Right hindlimb (tissue), 1 donor: ENCODE measurements at places on chromosomes 6 and 20.
A peak's percentile ranks its signal among the peaks of the same experiment; 100 is the strongest.

DNA sequence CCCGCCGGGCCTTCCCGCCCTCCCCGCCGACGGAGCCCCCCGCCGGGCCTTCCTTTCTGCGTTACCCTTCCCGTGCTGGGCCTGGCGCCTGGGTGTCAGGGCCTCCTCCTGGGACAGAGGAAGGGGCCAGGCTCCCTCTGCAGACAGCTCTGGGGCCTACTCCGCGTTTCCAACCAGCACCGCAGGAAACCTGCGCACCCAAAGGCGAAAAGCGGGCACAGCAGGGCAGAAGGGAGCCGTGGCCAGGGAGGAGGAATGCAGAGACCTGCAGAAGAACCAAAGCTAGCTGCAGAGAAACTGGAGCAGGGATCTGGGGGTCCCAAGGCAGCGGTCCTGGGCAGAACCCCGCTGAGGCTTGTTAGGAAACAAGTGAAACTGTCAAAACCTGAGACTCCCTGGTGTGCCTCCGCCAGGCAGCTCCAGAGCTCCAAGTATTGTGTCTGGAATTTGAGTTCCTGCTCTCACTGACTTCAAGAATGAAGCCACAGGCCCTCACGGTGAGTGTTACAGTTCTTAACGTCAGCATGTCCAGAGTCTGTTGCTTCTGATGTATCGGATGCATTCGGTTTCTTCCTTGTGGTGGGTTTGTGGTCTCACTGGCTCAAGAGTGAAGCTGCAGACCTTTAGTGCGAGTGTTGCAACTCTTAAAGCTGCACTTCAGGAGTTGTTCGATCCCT, 33.3 kb downstream of the IRF4 start:
- no peak for DNase-seq

- DNase-seq, result no peak
Observed at GRCh38 chr6:140537211-140537610, 1162.8 kb upstream of the CITED2 start.

- DNase-seq, result no peak
Observed at GRCh38 chr6:11632231-11632630, 94.7 kb downstream of the TMEM170B start.

- DNase-seq, result no peak
Observed at GRCh38 chr20:23007886-23008655, 27.0 kb upstream of the SSTR4 start.

DNA sequence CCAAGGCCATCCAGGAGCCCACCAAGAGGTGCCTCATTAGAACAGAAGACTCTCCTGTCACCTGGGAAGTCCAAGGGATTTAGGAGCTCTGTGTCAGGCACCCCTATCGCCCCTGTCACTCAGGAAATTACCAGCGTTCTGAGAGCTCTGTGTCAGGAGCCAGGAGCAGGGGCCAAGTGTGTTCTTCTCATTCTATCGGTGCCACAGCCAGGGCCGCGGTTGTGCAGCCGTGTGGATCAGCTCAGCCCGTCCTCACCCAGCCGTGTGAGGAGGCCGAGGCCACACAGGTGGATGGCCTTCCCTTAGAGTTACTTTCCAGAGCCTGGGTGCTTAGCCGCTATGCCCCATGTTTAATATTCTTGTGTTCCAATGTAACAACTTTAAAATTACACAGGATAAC, 9.8 kb downstream of the MTG2 start:
- DNase-seq, result no peak

DNA sequence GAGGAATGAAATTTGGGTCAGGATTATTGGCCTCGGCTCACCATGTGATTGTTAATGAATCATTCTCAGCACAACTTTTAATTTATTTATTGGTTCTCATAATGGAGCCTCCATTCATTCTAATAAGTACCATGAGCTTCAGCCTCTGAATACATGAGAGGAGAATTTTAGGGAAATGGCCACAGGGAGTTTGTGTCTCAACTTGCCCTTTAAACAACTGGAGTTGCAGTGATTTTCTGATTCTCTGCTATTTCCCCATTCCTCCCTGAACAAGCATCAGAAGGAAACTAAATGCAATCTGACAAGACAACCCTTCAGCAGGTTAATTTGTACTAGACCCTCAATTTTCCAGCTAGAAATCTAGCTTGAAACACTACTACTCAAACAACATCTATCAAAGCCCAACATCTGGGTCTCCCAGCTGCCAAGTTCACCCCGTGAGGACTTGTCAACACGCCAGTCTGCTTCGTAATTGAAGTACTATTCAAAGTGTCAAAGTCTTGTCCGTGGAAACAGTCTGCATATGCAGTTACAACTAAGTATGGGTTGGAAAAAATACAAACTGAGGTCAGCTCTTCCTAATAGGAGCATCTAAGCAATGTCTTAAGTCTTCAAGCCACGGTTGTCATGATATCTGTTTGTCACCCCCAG, 235.4 kb downstream of the CDH4 start:
- no peak for DNase-seq

- no peak for DNase-seq
Observed at GRCh38 chr6:53240761-53241160, 92.1 kb upstream of the GCM1 start.

GRCh38 chr6:43773050-43773979, 3.3 kb downstream of the VEGFA start:
- DNase-seq, result peak; percentile 27

DNA sequence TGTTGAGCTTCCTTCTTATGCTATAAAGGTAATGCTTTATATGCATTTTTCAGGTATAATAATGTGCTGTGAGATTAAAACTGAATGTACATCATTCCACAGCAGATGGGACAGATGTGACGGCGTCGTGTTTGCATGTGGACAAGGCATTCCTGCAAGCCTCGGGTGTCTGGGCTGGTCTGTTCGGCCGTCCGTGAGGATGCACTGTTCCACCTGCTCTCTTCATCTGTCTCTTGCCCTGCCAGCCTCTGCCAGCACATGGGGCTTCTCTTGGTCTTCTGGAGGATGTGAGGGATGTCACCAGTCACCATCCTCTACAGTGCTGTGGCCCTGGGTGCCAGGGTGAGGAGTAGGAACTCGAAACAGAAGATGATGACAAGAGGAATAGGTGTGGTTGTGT, 223.2 kb downstream of the ERMARD start:
- no peak for DNase-seq

DNA sequence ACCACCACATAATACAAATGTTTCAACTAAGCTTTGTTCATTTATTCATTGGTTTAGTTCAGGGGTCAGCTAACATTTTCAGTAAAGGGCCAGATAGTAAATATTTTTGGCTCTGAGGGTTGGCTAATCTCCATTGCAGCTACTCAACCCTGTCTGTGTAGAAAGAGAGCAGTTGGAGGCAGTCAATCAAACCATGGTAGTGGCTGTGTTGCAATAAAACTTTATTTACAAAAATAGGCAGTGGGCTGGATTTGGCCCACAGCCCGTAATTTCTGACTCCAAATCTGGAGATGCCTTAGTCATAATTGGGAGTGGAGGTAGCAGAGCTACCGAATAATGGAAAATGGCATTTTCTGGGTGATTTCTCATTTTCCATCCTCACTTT, 242.5 kb upstream of the ZFP64 start:
- no peak for DNase-seq

- DNase-seq, result no peak
Observed at GRCh38 chr6:17103715-17104114, 1.9 kb downstream of the STMND1 start.

DNA sequence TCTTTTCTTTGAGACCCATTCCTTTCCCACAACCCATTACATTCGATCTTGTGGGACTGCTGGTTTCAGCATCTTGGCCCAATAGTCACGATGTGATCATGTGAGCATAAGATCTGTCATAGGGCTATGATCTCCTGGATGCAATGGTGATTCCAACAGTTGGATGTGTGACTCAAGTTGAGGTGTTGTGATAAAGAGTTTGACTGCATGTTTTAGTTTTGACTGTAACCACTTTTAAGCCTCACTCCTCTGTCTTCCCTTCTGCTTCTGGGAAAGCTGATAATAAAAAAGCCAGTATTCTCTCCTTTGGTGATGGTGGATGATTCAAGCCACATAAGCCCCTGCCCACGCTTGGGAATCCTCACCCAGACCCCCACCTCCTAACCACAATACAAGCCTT, 117.0 kb upstream of the ASCC3 start:
- no peak for DNase-seq

DNA sequence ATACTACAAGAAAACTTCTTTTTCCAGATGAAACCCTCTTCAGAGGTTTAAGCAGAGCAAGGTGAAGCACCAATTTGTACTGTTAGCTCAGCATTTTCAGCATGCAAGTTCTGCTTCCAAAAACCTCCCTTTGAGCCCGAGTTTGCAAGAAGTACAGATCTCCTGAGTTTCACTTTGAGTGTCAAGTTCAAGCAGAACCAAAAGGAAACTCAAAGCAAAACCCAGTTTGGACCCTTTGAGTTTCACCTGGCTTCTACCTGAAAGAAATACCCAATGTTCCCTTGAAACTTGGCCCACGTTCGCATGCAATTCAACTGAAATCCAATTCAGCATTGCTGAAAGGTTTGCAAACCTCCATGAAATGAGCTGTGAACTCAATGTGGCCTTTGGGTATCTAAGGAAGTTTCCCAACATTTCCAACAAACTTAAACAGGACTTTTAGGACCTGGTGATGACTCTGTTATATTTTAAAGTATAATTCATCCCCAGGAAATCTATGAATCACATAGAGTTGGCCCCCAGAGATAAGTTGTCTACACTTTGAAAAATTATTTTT, 62.9 kb upstream of the HBS1L start:
- no peak for DNase-seq

DNA sequence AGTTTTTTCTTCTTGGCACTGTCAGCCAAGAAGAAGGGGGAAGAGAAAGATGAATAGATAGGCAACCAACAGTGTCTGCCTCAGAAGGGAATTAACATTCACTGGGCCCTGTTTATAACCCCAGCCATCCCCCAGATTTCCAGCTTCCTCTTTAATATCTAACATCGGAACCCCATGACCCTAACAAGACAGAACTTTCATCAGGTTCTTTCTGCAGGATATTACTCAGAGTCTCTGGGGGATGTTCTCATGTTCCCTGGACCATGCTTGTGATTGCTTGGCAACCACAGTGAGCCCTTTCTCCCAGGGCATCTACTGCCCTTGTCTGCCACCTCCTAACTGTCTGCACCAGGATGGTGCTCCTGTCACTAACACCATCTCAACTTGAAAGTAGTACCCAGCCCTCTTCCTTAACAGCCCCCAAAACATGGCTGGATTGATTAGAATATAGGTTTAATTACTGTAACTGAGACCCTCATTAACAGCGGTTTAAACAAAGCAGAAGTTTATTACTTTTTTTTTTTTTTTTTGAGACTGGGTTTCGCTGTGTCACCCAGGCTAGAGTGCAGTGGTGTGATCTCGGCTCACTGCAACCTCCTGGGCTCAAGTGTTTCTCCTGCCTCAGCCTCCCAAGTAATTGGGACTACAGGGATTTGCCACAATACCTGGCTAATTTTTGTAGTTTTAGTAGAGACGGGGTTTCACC, 12.0 kb upstream of the PTPN1 start:
- DNase-seq, result no peak

DNA sequence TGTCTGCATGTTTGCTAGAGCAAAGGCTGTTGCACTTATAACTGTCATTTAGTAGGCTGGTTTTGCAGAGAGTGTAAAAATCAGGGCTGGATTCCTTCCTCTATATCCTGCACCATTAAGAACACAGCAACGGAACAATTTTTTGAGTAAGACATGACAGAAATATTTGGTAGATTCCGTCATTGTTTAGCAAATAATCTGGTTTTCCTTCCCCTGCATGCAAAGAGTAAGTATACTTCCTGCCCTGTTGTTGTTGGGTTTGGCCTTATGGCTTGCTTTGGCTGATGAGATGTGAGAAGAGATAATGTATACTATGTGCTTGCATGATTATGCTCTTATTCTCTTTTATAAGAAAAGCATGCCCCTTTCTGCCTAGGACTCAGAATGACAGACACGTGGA, 23.8 kb downstream of the MANEA start:
- no peak for DNase-seq

GRCh38 chr6:91710342-91710741, 1123.5 kb upstream of the MAP3K7 start:
- DNase-seq, result no peak

GRCh38 chr20:2741463-2741862, 48.9 kb downstream of the EBF4 start:
- no peak for DNase-seq

DNA sequence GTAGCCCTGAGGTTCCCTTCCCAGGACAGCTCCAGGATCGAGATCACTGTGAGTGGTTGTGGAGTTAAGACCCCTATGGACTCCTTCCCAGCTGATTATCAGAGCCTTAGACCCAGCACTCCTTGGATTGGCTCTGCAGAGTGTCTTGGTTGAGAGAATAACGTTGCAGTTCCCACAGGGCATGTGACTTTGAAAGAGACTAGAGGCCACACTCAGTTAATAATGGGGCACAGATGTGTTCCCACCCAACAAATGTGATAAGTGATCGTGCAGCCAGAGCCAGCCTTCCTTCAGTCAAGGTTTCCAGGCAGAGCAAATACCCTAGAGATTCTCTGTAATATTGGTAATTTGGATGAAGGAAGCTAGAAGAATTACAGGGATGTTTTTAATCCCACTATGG, 5.2 kb upstream of the BTN2A2 start:
- DNase-seq, result no peak

- peak; percentile 36 for DNase-seq
Observed at GRCh38 chr20:2301164-2301622, 5.4 kb downstream of the TGM3 start.

DNA sequence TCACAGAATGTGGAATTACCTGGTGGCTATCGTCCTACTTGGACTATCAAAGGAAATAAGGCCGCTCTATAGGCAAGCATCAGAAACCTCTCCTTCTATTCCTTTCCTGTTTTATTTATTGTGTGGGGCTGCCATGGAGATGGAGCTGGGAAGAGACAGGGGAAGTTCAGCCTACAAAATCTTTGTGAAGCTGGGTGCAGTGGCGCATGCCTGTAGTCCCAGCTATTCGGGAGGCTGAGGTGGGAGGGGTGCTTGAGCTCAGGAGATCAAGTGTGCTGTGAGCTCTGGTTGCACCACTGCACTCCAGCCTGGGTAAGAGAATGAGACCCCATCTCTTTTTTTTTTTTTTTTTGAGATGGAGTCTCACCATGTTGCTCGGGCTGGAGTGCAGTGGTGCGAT, 60.3 kb downstream of the KCNB1 start:
- DNase-seq, result no peak

- DNase-seq, result no peak
Observed at GRCh38 chr20:34940081-34940481, 15.5 kb downstream of the GSS start.

DNA sequence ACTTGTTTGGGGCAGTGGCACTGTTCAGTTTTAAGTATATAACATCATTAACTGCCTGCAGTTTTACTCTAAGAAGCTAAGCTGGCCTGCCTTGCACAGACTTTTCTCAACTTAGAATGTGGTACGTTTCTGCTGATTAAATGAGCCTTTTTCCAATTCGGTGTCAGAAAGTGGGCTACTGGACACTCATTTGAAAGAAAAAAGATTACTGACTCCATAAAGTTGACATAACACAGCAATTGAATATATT, 2.1 kb downstream of the ZMYND8 start:
- no peak for DNase-seq

- DNase-seq, result no peak
Observed at GRCh38 chr20:37615340-37616109, 78.3 kb upstream of the CTNNBL1 start.

DNA sequence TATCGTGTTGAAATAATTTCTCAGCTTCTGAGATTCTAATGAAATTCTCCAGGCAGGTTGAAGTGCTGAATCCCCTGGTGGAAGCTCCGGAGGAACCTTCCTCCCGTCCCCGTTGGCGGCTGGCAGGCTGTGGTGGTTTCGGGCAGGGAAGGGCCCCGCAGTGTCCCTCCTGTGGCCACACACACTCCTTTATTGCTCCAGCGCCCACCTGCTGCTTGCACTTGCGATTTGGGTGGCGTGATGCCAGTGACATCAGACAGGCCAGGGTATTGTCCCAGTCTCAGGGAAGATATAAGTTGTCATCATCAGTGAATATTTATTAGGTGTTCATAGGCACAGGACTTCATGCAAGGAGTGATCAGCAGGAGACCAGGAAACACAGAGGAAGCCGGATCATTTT, 530.4 kb downstream of the QKI start:
- peak; percentile 41 for DNase-seq
